ENCODE measurements at places on chromosomes 16 and 17. TPM values are rescaled to one million over a fixed set of nuclear protein-coding genes. Genes with fewer than 3 reads are reported as not detected.

The MRM1 gene
- 4.8 TPM for total RNA-seq

The KRT31 gene
- not detected for total RNA-seq

The IGFALS gene
- total RNA-seq: 0.32 TPM

DNA sequence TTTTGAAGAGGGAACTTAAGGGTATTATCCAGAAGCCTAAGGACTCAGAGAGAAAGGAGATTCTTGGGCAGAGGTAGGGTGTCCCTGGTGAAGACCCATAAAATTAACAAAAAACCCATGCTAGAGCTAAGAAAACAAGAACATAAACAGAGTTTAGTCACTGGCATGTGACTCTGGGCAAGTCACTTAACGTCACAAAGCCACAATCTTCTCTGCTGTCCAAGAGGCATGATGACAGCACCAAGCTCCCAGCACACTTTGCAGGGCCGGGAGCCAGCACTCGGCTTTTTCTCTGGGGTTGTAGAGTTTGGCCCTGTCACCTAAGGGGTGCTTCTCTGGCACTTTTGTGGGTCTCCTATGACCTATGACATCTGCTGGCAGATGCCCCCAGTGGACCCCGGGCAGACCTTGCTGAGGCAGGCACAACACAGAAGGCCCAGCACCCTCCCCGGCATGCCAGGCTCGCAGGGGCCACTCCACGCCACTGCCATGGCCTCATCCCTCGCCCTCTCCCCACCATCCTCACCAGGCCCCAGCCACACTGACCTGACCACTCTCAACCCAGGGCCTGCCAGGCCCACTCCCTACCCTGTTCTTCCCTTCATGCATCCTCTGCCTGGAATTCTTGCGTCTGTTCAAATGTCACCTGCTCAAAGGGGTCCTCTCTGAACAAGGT is 69.8 kb downstream of the DYNLRB2 start:
- no peak for DNase-seq

GRCh38 chr16:1877804-1878203 is 5.8 kb upstream of the MEIOB start:
- DNase-seq: no peak

DNA sequence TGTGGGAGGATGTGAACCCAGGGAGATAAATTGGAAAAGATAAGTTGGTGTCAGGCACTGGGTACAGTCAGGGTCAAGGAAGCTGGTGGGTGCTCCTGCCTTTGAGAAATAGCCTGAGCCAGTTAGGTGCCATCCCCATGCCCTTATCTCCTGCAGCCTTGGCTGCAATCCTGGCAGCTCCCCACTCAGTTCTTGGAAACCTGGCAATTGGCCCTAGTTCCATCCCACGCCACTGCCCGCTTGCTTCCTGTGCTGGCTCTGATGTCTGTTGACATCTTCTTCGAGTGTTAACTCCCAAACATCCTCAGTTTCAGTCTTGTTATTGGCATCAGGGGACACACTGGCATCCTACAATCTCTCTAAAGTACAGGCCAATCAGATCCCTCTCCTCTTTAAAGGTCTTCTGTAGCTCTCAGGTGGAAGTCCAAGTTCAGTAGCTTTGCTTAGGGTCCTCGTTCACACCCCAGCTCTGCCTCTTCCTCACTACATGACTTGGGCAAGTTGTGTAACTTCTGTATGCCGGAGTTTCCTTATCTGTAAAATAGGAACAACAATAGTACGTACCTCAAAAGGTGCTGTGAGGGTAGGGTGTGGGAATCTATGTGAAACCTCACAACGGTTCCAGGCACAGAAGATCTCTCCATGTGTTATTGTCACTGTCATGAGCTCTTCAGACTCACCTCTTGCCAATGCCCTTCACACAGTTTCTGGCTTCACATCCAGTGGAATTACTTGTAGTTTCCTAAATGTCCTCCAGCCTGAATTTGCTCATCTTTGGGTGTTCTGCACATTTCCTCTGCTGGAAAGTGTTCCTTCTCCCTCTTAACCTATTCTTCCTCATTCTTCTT is 13.5 kb upstream of the PRKAR1A start:
- no peak for DNase-seq

DNA sequence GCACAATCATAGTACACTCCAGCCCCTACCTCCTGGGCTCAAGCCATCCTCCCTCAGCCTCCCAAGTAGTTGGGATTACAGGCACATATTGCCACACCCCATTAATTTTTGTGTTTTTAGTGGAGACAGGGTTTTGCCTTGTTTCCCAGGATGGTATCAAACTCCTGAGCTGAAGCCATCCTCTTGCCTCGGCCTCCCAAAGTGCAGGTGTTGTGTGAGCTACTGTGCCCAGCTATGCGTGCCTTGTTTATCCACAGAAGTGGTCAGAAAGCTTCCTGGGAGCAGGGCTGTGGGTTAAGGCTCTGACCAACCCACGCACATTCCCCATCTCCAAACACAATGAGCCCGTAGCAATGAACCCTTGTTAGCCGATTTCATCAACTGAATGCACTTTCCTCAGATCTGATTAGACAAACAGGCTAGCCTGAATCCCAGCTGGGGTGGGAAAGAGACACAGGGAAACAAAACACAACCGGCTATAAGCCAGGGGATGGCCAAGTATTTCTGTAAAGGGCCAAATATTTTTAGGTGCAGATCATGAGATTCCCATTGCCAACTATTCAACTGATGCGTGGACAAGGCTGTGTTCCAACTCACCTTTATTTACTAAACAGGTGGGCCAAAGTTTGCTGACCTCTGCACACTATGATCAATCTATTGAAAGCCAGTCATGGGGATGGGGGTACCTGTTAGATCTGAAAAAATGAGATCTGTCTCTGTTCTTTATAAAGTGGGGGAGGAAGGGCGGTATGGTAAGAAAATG is 193.6 kb downstream of the CPPED1 start:
- DNase-seq: no peak

DNA sequence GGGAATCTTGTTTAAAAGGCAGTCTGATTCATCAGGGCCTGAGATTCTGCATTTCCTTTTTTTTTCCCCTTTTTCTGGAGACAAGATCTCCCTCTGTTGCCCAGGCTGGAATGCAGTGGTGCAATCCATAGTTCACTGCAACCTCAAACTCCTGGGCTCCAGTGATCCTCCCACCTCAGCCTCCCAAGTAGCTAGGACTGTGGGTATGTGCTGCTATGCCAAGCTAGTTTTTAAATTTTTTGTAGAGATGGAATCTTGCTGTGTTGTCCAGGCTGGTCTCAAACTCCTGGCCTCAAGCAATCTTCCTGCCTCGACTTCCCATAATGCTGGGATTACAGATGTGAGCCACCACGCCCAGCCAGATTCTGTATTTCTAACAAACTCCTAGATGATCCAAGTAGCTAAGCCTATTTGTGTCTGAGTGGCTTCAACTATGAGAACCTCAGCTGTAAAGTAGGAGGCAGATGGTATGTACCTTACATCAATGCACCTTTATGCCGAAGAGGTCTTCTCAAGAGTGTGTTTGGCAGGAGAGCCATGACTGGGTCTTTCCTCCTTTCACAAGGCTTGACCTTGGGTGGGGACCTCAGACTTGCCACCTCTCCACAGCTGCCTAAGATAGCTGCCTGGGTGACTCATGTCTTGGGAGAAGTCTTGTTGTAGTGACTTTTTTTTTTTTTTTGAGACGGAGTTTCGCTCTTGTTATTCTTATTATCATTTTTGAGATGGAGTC is 10.9 kb downstream of the LDAF1 start:
- no peak for DNase-seq
